Hippocampal formation (tissue), 2 donors: ENCODE measurements at places on chromosomes 16 and 17.

DNA sequence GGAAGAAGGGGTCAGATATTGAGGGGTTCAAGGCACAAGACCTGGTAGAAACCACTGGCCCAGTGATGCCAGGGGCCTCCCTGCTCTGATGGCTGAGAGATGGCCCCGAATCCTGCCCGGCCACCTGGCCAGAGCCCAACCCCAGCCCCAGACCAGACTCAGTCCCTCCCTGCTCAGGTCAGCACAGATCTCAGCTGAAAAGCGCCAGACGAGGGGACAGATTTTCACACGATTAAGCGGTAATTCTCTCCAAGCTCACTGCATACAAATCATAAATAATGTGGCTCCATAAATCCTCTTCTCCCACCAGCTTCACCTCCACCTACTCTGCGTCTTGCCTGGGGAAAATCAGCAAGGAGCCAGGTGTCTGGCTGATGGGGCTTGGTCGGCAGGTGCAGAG lies 57.1 kb downstream of the ENGASE start:
- DNase-seq: no peak

DNA sequence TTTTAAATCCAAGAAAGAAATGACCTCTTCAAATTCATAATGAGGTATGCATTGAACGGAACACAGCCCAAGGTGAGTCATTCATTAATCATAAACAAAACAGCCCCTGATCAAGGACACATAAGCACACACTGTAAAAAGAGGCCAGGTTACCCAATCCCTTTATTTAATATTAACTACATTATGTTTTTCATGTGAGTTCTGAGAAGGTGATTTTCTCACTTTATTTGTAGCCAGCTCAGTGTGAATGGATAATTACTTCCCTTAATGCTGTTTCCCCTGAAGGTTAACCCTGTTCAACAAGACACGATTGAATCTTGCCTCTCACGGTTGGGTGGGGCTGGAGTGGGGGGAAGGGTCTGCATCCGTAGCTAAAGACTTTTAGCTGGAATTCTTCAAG lies 257.3 kb upstream of the SALL1 start:
- no peak for DNase-seq

DNA sequence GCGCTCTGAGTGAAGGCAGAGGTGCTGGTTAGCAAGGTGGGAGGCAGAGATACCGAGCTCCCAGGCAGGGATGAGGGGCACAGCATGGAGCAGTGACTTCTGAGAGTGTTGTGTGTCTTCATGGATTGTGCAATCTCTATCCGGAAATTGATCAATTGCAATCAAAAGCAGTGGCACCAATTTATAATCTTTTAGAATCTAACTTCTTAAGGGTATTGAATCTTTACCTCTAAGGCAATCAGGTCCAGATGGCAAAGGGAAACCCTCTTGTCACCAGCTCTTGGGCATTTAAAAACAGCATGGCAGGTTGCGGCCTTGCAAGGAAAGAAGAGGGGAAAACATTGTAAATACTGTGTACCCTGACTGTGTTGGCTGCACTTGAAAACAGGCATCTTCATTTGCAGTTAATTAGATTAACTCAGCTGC lies 58.0 kb upstream of the MRTFB start:
- DNase-seq: no peak

DNA sequence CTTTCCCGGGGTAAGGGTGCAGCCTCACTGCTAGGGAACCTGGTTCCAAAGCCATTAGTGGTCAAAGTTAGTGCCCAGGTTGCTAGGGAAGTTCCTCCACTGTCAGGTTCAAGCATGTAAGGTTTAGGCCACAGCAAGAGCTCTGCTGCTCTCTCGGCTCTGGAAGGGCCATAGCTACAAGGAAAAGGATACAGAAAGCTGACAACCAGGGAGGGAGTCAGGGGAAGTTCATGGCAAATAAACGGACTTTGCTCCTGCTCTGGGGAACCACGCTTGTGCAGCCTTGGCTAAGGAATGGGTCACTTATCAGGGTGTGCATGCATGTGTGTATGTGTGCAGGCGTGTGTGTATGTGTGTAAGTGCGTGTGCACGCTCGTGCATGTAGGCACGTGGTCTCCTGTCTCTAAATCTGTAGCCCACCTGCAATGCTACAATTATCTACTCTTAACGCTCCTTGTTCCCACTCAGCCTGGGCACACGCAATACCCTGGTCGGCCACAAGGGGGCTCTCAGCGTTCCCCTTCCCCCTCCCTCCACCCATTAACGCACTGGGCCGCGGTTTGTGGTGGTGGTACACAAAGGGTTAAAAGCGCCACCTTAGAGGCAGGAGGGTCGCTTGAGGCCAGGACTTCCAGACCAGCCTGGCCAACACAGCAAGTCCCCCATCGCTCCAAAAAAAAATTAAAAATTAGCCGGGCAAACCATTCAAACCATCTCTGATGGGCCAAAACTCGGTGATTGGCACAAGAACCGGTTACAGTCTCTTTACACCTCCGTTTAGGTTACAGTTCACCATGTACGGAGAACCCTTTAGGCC lies 48.4 kb upstream of the KDM8 start:
- DNase-seq: no peak

GRCh38 chr16:74865922-74866598 lies 91.4 kb upstream of the FA2H start:
- DNase-seq: no peak
